ENCODE measurements at places on chromosomes 5 and 9.

GRCh38 chr5:170648541-170648940 is 135.0 kb upstream of the GABRP start:
- no peak for DNase-seq

DNA sequence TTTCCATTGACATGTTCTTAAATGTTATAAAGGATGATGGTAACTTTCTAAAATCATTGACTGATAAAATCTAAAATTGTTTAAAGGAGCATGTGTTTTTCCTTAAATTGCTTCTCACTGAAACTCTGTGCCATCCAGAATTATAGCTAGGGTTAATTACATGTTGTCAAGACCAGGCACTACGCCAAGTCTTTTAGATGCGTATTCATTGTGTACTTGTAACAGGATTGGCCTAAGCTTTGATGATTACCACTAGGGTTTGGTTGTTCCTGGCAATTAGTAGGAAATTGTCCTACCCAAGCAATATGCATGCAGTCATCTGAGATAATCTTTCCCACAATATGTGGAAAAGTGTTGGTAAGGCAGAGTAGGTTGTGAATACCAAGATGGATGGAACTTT is 43.8 kb downstream of the PRKACG start:
- no peak for DNase-seq

DNA sequence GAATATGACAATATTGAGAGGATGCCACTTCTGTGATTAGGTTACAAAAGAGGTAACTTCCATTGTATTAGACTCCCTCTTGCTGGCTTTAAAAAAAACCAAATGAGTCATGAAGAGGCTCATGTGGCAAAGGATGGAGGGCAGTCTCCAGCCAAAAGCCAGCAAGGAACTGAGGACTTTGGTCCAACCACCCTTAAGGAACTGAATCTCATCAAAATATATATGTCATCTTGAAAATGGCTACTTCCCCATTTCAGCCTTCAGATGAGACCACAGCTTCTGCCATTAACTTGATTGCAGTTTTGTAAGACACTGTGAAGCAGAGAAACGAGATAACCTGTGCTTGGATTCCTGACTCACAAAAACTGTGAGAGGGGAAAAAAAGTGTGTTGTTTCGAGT is 15.5 kb upstream of the TRIM32 start:
- peak; percentile 48 for DNase-seq

DNA sequence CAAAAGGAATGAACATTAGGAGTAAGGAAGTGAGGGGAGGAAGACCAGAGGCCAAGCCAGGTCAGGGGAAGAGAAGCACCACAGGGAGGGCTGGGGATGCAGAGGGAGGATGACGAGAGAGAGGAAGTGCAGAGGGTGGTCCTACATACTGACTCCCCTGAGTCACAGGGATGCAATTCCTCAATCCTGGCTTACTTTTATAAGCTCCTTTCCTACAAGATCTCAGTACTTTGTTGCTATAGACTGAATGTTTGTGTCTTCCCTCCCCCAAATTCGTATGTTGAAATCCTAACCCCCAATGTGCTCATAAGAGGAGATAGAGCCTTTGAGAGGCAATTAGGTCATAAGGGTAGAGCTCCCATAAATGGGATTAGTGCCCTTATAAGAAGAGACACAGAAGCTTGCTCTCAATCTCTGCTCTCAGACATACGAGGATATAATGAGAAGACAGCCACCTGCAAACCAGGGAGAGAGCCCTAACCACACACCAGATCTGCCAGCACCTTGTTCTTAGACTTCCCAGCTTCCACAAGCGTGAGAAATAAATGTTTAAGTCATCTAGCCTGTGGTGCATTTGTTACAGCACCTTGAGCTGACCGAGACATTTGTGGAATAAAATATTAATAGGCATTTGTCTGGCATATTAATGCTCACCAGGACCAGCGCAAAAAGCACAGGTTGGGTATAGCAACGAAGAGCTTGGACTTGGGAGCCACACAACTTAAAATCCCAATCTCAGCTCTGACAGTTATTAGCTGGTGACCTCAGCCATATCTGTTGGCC is 33.4 kb downstream of the GCNT4 start:
- DNase-seq, result no peak

GRCh38 chr9:129814432-129815223 is 9.3 kb downstream of the TOR1A start:
- DNase-seq, result no peak

DNA sequence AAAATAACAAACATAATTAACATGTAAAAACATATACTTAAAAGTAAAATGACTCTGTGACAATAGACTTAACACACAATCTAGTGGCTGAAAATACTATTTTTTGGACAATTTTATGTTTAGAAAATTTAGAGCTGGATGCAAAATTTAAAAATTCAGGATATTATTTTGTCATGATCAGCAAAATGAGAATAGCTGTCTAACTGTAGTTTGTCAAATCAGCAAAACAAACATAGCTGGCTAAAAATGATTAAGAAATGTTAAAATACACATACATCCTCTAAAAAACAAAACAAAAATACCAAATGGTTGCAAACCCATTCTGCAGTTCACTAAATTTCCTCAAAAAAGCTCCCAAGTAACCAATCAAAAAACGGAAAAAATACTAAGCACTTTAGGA is 18.6 kb downstream of the C9orf72 start:
- no peak for DNase-seq

- no peak for DNase-seq
Observed at GRCh38 chr9:107274953-107275422, 8.1 kb upstream of the RAD23B start.

DNA sequence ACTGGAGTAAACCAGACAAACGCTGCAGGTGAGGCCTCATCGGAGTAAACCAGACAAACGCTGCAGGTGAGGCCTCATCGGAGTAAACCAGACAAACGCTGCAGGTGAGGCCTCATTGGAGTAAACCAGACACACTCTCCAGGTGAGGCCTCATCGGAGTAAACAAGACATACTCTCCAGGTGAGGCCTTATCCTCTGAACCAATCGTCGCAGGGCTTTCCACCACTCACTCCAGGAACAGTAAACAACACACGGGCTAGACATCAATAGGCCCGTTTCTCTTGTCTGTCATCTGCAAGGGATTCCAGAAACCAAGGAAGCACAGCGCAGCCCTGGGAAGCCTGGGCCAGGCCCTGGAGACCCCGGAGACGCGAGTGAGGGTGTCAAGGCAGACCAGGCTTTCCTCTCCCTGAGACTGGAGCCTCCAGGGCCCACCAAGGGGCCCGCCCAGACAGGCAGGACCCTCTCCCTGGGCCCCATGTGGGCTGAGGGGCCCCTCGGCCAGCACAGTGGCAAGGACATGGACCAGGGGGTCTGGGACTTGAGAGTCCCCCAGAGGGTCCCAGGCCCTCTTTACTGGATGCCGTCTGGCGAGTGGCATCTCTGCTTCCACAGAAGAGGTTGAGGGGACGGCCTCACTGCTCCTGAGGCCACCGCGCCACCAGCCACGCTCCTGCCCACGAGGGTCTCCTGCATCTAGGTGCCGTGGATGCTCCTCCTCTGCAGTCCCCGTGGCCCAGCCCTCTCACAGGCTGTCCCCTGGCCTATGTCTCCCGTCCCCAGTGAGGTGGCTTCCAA is 26.4 kb upstream of the NSMF start:
- DNase-seq, result no peak

GRCh38 chr5:647311-647710 is 35.2 kb downstream of the CEP72 start:
- DNase-seq, result no peak

DNA sequence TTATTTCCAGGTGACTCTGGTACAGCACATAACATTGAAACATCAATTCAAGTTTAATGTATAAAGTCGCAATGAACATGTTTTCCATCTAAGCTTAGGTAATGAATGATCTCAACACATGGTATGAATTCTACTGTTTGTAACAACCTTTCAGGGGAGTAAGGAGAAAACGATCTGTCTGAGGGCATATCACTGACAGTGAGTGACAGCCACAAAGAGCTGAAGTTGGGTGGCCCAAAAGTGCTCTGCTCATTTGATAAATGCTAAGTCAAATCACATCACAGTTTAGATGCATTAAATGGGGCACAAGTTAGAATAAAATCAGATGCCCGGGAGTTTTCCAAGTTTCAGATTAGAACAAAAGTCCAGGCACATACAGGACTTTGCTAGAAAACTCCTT is 1.2 kb downstream of the FANCC start:
- DNase-seq, result no peak

GRCh38 chr5:150214289-150214688 is 24.4 kb downstream of the SLC6A7 start:
- DNase-seq, result no peak

GRCh38 chr5:1058083-1058945 is 49.7 kb downstream of the NKD2 start:
- DNase-seq, result no peak

- DNase-seq, result no peak
Observed at GRCh38 chr5:82152978-82153481, 125.1 kb downstream of the RPS23 start.

- no peak for DNase-seq
Observed at GRCh38 chr9:117074342-117074662, 340.6 kb downstream of the ASTN2 start.

Measured in suppressor macrophage treated with lipopolysaccharide for 4 hours (primary cell).